CD4-positive, alpha-beta memory T cell (primary cell): ENCODE measurements at places on chromosomes 5 and 9.

- DNase-seq, result no peak
Observed at GRCh38 chr9:105984714-105985113, 290.4 kb downstream of the TMEM38B start.

- DNase-seq, result no peak
Observed at GRCh38 chr9:123887837-123888236, 42.1 kb downstream of the DENND1A start.

- no peak for DNase-seq
Observed at GRCh38 chr9:5945112-5945511, 54.4 kb downstream of the MLANA start.

DNA sequence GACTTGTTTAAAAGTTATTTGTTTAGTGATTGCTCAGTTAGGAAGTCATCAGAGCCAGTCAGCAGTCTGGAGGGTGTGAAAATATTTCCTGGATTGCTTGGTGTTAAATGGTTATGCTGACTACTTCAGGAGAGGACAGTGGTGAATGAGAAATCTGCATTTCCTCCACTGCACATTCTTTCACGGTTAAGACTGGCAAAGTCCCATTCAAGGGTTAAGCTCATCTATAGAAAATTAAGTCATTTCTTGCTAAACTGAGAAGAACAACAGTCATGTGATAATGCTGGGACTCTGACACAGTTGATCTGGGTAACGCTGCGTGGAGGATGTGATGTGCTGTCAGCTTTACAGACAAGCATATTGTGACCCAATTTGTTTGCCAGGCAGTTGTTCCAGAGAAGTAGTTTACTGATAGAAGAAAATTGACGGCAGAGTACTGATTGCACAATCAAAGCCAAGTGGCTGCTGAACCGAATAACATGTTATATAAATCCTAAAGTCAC is 80.4 kb downstream of the GRAMD2B start:
- DNase-seq, result peak; percentile 50
